ENCODE measurements at places on chromosomes 5 and 9.

DNA sequence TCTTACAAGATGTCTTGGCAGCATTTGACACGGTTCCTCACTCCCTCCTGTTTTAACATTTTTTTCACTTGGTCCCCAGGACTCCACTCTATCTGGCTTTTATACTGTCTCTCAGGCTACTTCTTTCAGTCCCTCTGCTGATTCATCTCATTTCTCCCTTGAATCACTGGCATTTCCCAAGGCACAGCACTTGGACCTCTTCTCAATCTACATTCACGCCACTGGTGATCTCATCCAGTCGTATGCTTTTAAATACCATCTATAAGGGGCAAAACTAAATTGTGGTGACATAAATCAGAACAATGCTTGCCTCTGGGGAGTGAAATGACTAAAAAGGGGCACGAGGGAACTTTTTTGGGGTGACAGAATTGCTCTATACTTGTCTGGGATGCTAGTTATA is 47.1 kb downstream of the MAPKAP1 start:
- DNase-seq: peak; percentile 1

GRCh38 chr5:80266566-80266965 is 10.7 kb upstream of the SERINC5 start:
- no peak for DNase-seq

DNA sequence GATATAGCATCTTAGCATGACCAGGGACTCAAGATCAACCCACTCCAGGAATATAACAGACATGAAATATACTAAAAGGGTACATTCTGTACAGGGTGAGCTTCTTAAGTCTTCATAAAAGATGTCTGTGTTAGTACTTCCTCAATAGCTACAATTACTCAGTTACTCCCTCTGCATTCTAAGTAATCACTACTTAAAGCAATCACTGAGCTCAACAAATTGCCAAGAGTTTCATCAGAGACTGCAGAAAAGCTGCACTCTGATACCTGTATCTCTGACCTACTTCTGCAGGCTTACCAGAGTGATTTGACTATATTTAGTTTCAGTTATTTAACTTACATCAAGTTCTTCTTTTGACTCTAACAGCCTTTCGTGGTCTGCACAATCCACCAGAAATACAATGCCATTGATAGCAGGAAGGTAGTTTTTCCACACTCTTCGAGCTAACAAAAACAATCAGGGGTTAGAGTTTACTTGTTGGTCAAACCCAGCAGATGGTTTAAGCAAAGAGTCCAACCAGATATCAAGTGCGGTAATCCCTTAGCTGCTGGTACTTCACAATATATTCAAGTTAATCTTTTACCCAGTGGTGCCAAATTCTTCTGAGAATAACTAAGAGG is 23.3 kb downstream of the SAR1B start:
- no peak for DNase-seq

GRCh38 chr5:178462816-178463215 is 127.4 kb downstream of the COL23A1 start:
- no peak for DNase-seq

- no peak for DNase-seq
These were observed 250.9 kb downstream of the ADGRV1 start for GRCh38 chr5:90809311-90810056.

GRCh38 chr5:36728697-36729543 is 122.5 kb downstream of the SLC1A3 start:
- DNase-seq: peak; percentile 86

DNA sequence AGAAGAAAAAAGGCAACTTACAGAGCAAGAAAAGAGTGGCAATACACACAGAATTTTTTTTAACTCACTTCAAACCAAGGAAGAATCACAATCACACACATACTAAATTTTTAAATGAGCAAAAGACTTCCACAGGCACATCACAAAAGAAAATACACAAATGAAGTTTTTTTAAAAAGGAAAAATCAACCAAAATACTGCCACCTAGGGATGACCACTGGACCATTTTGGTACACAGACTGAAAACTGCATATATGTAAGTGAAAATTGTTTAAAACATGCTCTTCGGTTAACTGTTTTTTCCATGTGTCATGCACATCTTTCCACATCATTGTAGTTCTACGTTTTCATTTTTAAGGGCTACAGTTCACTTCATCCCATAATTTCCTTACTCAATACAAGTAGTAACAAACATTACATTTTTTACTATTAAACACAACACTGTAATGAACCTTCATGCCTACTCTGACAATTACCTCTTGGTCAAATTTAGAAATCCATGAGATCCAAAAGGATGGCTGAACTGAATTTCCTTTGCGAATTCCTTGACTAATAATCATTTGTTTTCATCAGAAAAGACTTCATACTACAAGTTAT is 79.0 kb downstream of the FBXW11 start:
- DNase-seq: peak; percentile 38

DNA sequence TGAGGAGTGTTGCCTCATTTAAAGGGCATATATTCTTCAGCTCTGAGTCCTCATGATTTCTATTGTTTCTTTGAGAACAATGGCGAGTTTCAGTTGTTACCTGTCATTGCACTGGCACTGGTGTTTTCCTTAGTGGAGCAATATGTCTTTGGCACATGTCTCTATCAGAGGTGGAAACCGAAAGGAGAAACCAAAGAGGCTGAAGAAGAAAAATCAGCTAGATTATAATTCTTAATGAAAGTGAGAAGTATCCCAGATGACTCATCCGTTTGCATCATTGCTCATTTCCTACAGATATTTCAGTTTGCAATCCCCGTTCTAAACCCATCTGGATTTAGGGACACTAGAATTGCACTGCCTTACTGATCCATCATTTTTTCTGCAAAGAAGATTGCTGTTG is 324.6 kb downstream of the TMEM232 start:
- DNase-seq: no peak

DNA sequence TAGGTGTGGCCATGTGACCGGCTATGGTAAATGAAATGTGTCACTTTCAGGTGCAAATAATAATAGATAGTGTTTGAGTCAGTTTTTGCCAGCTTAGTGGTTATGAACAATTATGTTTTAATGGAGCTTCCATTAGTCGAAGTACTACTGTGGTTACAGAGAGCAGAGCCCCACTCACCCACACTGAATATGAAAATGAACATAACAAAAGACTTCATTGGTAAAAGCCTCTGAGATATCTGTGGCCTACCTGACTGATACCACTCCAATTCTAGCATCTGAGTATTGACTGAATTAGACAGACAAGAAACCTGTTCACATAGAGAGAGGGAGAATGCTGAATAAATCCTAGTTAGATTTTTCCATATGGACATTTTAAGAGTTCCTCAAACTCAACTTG is 405.6 kb downstream of the BRINP1 start:
- DNase-seq: no peak

DNA sequence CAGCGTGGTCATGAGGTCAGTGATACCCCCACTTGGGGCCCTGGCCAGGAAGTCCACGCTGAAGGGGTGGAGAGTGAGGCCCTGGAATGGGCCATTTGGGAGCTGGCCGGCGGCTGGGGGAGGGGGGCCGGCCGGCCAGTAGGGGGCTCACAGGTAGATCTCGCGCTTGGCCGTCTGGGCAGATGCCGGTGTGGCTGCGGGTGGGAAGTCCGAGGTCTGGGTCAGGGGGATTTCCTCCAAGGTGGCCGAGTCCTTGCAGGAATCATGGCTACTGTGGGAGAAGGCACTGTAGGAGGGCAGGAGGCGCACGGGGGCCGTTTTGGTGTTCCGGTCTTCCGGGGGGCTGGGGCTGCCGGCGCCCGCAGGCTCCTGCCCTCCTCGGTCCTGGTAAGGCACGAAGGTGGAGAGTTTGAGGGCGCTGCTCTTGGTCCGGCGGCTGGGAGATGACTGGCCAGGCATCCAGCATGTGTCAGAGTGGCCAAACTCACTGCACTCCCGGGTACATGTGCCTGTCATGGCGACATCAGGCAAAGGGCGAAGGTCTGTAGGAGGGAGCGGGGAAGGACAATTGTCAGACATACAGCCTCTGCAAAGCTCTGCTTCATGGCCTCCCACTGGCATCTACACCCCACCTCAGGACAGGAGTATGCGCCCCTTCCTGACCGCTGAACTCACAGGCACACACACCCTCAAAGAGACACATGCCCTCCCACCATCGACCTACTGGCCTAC is 24.1 kb downstream of the PCDH1 start:
- no peak for DNase-seq

DNA sequence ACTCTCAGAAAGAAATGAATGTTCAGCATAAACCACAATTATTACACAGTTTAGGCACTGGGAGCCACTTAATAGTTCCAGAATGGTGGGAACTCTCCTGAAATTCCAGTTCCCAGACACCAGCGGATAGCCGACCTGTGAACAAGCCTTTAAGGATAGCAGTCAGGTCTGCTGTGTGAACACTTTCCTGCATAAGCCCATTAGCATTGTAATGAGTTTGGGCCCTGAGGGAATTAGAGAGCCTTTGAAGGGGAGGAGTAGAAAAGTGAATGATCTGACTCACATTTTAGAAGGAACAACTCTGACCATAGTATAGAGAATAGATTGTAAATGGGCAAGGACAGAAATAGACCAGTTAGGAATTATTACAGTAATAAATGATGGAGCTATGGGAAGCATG is 189.1 kb downstream of the ADGRV1 start:
- DNase-seq: peak; percentile 58

GRCh38 chr9:112338561-112338960 is 5.1 kb upstream of the PTBP3 start:
- DNase-seq: no peak

DNA sequence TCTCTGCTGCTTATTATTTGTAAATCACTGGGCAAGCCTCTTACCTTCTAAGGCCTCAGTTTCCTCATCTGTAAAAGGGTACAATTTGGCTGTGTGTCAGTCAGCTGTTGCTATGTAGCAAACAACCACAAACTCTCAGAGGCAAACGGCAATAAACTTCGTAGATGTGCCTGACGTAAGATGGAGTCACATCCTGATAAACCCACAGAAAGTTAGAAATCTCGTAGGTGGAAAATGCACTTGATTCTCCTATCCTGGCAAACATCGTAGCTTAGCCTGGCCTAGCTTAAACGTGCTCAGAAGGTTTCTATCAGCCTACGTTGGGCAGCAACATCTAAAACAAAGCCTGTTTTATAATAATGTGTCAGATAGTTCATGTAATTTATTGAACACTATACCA is 35.0 kb upstream of the UNC5A start:
- DNase-seq: peak; percentile 36

GRCh38 chr5:128453121-128453520 is 84.9 kb downstream of the FBN2 start:
- no peak for DNase-seq

- no peak for DNase-seq
These were observed 6.1 kb downstream of the SUSD3 start for GRCh38 chr9:93064392-93065134.

DNA sequence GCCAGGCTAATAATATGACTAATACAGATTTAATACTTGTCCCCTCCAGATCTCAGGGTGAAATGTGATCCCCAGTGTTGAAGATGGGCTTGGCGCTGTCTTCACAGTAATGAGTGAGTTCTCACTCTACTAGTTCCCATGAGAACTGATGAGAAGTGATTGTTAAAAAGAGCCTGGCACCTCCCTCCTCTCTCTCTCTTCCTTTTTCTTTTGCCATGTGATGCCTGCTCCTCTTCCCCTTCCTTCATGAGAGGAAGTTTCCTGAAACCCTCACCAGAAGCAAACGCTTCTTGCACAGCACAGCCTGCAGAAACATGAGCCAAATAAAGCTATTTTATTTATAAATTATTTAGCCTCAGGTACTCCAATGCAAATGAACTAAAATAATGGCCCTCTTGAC is 55.2 kb downstream of the GLDC start:
- no peak for DNase-seq

GRCh38 chr5:53110156-53110555 is 599 bp upstream of the MOCS2 start:
- DNase-seq: no peak

- peak; percentile 81 for DNase-seq
These were observed 8.7 kb upstream of the AOPEP start for GRCh38 chr9:94717761-94718160.

- no peak for DNase-seq
These were observed 43.1 kb upstream of the GLIPR2 start for GRCh38 chr9:36093384-36093783.

DNA sequence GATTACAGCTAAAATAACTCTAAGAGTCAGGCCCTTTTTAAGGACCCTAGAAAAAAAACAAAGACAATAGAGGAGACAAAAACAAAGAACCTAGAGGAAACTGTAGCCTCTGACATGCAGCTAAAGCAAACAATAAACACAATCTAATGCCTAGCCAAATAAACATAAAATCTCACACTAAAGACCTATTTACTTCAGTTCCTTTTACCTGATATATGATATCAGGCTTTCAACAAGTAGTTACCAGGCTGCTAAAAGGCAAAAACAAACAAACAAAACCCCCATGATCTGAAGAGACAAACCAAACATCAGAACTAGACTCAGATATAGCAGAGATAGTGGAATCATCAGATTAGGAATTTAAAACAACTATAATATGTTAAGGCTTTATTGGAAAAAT is 226.5 kb upstream of the POU5F2 start:
- DNase-seq: no peak

GRCh38 chr9:19116107-19116790 is 11.0 kb downstream of the PLIN2 start:
- DNase-seq: peak; percentile 35

DNA sequence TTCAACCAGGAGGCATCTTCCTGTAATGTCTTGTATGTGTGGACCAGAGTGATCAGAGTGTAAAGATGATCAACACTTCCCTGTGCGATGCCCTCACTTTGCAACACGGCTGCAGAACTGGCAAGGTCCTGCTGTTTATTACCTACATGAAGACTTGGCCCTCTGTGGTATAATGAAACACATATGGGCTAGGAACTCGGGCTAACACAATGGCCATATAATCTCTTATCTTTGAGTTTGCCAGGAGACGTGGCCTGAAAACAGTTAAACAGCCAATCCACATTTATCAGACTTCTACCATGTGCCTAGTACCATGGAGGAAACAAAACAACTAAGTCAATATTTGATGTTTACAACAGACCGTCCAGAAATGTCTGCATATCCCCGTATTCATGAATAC is 145.5 kb downstream of the ZNF462 start:
- no peak for DNase-seq

DNA sequence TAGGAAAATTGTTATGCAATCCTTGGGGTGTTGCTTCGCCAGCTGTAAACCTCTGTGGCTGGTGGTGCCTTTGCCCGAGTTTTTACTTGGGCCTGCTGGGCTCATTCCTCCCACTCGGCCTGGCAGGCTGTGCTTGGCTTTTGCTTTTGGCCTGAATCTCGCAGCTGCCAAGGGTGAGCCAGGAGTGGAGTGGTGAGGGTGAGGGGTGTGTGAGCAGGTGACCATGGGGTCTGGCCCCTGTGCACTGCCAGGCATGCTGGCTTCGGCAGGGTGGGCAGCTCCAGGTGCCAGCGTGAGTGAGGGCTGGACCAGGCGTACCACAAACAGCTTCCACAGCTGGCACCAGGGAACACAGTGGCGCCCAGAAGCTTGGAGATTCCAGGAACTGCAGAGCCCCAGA is 12.6 kb upstream of the DHFR start:
- DNase-seq: no peak

DNA sequence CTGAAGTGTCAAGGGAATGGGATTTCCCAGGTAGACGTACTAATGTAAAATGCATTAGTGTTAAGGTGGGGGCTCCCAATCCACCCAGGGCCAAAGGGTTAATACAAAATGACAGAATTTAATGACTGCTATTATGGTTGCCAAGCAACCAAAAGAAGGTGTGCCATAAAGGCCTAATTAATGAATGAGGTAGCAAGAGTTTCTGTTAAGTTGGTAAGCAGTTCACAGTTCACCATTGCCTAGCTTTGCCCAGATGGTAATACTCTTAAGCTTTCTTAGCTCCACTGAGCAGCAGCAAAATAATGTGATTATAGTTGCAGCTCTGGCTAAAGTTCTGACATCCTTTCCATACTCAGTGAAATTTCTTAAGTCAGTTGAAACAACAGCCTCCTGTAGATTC is 211.7 kb downstream of the DENND1A start:
- DNase-seq: no peak
